ENCODE measurements at places on chromosomes 16 and 17.

DNA sequence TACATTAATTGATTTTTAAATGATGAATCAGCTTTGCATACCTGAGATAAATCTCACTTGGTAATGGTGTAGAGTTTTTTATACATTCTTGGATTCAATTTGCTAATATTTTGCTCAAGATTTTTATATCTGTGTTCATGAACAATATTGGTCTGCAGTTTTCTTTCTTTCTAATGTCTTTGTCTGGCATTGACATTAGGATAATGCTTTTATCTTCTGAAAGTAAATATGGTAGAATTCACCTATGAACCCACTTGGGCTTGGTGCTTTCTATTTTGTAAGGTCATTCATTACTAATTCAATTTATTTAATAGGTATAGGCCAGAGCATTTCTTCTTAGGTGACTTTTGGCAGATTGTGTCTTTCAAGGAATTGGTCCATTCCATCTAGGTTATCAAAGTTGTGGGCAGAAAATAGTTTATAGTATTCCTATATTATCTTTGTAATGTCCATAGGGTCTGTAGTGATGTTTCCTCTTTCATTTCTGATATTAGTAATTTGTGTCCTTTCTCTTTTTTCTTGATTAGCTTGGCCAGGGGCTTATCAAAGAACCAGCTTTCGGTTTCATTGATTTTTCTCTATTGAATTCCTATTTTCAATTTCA is 45.6 kb downstream of the NACA2 start:
- DNase-seq, result no peak

DNA sequence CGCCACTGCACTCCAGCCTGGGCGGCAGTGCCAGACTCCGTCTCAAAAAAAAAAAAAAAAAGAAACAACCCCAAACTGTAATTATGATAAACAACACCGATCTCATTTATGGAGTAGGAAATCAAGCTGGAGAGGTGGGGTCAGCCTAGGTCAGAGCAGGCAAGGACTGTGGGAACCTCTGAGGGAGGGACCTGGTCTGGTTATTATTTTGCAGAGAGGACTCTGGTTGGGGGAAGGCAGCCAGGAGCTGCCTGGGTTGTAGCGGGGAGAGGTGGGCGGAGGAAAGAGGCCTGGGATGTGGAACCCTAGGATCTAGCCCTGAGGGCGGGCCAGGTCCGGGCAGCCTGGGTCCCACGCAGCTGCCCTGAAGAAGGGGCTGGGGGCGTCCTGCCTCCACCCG is 10.9 kb upstream of the HS3ST6 start:
- DNase-seq, result peak; percentile 27

- no peak for DNase-seq
Observed at GRCh38 chr17:207775-208174, 26.3 kb upstream of the DOC2B start.

- DNase-seq, result no peak
Observed at GRCh38 chr16:81706327-81707295, 72.5 kb upstream of the PLCG2 start.

DNA sequence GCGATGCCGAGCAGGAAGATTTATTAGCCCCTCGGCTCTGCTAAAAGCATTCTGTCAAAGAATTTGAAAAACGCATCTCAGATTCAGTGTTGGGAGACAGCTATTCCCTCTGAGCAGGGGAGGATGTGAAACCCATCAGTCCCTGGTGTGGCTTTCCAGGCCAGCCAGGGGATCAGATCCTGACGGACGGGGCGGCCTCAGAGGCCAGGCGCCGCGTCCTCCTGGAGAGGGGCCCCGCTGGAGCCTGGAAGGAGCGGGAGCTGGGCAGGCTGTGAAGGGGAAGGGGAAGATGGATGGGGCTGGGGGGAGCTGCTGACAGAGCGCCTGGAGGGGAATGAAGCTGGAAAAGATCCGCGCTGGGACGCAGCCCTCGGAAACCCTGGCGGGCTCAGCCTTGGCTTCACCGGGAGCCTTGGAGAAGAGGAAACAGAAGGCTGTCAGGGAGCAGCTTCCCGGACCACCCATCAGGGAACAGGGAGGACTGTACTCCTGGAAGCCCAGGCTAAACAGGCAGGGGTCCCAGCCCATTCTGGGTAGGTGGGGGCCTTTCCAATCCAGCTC is 358.0 kb downstream of the C16orf95 start:
- DNase-seq, result no peak

- DNase-seq, result no peak
Observed at GRCh38 chr17:15085890-15086677, 179.0 kb downstream of the PMP22 start.
